ENCODE measurements at places on chromosomes 11 and 22.

GRCh38 chr11:133895551-133895950, 50.2 kb upstream of the SPATA19 start:
- peak; percentile 11 for ATAC-seq

GRCh38 chr11:70952191-70952590, 300.2 kb downstream of the SHANK2 start:
- no peak for ATAC-seq

DNA sequence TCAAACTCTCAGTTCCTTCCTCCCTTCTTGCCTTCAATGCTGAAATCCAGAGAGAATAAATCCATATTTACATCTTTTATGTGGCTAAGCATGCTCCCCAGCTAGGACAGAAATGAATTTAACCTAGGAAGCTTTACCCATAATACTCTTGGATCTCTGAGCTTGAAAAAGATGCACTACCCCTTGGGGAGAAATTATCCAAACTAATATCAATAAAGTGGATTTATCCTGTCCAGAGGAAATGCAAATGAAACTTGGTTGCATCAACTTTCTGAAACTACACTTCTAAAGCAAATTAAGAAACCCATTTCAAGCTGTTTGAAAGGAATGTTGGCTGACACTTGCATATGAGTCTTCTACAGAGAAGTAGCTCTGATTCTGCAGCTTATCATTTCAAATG, 347.9 kb downstream of the TTC28 start:
- ATAC-seq = peak; percentile 83

GRCh38 chr11:65417702-65418430, 4.7 kb upstream of the NEAT1 start:
- ATAC-seq = no peak

- ATAC-seq = no peak
Measured at GRCh38 chr11:130189492-130190210, 30.1 kb downstream of the ST14 start.

Data from motor neuron (in vitro differentiated cells).